Activated CD8-positive, alpha-beta T cell treated with anti-CD3 and anti-CD28 coated beads for 36 hours (primary cell): ENCODE measurements at places on chromosomes 6 and 20. TPM values are rescaled to one million over a fixed set of nuclear protein-coding genes. Genes with fewer than 3 reads are reported as not detected.

Gene LGSN
- total RNA-seq: not detected

Gene NRSN2
- total RNA-seq: 8.7 TPM

Gene TINAG
- not detected for total RNA-seq

Gene HFE
- 0.25 TPM for total RNA-seq

Gene GRM1
- total RNA-seq: not detected

Gene BEND6
- total RNA-seq: not detected

Gene HACE1
- 14.5 TPM for total RNA-seq

Gene LY6G6C
- not detected for total RNA-seq

Gene CTCFL
- not detected for total RNA-seq

DNA sequence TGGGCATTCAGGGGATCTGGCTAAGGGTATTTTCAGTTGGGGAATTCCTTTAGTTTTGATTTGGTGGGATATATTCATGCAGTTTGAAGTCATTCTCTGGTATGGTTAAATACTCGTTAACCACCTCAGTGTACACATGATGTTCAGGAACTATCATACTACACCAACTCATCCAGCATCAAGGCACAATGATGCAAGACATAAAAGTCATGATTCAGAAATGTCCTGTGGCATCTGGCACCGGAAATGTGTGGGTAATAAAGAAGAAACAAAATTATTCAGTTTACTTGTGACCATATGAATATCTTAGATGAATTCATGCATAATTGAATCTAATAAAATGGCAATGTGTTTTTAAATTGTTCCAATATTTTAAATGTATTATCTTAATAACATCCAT is 129.0 kb upstream of the BMP5 start:
- no peaks in the 10 kb centered on the region for H3K4me1 ChIP-seq
- no peak overlapping the region for H3K4me3 ChIP-seq
- H3K27me3 ChIP-seq: no peaks in the 10 kb centered on the region
- H3K36me3 ChIP-seq: no peaks in the 10 kb centered on the region

DNA sequence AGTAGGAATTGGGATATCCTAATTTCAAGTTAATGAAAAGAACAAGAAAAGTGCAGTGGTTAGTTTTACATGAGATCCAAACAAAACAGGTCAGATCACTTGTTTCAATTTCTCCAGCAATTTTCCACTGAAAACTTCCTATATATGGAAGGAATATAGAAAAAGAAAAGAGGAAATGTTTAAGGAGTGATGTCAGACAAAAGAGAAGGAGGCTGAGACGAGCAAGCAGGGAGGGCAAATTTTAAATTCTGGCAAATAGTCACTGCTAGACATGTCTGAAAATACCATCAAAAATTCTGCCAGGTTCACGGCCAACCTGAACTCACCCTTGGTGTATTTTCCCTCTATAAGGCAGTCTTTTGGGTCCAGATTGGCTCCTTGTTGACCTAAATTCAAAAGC is 9.5 kb upstream of the NUP153 start:
- H3K27me3 ChIP-seq: no peaks in the 10 kb centered on the region
- DNase-seq: no peak
- H3K4me1 ChIP-seq: peaks cover 15% of the 10 kb centered on the region
- H3K4me3 ChIP-seq: no peak overlapping the region

DNA sequence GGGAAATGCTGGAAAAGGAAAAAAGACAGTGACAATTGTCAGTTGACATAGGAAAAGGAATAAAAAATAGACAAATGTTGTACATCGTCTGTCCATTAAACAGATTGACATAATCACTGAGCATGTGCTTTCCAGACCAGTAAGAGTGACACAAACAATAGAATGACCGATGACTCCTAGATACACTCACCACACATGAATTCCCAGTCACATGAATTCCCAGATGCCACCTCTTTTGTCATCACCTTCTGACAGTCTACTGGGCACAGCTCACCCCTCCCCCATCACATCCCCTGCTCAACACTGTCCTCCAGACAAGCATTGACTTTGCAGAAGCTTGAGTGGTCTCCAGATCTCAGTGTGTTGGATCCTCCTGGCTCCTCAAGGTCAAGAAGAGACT is 25.9 kb downstream of the POM121L2 start:
- no peak for DNase-seq
- peaks cover 80% of the 10 kb centered on the region for H3K27me3 ChIP-seq
- peaks cover 13% of the 10 kb centered on the region for H3K4me1 ChIP-seq
- H3K36me3 ChIP-seq: peaks cover 17% of the 10 kb centered on the region
- H3K27ac ChIP-seq: no peak overlapping the region

DNA sequence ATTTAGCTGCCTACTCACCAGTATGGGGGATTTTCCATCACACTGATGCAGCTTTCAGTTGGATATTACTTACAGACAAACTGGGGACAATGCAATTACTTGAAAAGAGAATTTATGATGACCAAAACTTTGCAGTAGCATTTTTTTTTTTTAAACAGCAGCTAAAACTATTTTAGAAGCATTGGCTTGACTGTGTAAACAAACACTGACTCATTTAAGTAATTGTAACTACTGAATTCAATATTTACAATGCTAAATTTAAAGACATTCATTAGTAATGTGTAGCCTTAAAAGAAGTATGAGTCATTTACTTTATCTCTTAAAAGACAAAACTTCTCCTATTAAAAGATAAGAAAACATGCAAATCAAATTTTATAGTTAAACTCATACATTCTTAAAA is 295.9 kb upstream of the FERMT1 start:
- H3K27me3 ChIP-seq: no peaks in the 10 kb centered on the region
- H3K4me3 ChIP-seq: no peak overlapping the region
- H3K4me1 ChIP-seq: no peaks in the 10 kb centered on the region
- no peak for DNase-seq

GRCh38 chr6:25606151-25606550 is 45.9 kb upstream of the SCGN start:
- H3K27me3 ChIP-seq: no peaks in the 10 kb centered on the region
- H3K4me3 ChIP-seq: no peak overlapping the region
- H3K4me1 ChIP-seq: no peaks in the 10 kb centered on the region
- no peak for DNase-seq
- no peak overlapping the region for H3K27ac ChIP-seq
- H3K36me3 ChIP-seq: no peaks in the 10 kb centered on the region

DNA sequence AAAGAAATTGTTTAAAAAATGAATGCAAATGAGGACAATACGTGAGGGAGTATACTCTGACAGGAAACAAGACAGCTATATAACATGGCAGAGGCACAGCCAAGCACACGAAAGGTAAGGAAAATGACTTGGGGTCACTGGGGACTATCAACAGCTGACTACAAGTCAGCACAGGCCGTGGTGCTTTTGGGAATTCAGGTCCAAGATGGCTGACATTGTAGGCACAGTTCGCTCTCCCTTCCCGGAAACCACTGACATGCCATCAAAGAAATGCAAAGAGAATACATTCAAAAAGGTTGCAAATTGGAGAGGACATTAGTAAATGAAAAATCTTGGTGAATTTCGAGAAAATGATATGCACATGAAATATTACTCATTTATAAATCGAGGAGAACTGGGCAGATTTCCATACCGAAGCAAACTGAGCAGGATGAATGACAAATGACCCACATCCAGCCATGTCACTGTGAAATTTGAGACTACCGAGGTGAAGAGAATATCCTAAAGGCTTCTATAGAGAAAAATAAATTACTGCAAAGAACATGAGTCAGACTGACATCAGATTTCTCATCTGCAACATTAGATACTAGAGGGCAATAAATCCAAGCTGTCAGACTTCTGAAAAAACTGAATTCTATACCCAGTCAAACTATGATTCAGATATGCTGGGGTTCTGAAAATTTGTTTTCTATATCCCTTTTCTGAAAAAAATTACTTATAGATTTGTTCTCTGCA is 391.1 kb downstream of the BTBD9 start:
- no peaks in the 10 kb centered on the region for H3K36me3 ChIP-seq
- H3K27ac ChIP-seq: no peak overlapping the region
- no peak overlapping the region for H3K4me3 ChIP-seq
- H3K27me3 ChIP-seq: no peaks in the 10 kb centered on the region
- DNase-seq: no peak

- H3K36me3 ChIP-seq: peaks cover 41% of the 10 kb centered on the region
- DNase-seq: peak; percentile 61
- no peaks in the 10 kb centered on the region for H3K27me3 ChIP-seq
- peaks cover 60% of the 10 kb centered on the region for H3K4me1 ChIP-seq
- peak overlapping the region; percentile 75 for H3K4me3 ChIP-seq
- H3K27ac ChIP-seq: peak overlapping the region; percentile 92
Measured at GRCh38 chr6:107740496-107741190, 83.5 kb downstream of the SCML4 start.

- no peak overlapping the region for H3K4me3 ChIP-seq
- no peaks in the 10 kb centered on the region for H3K4me1 ChIP-seq
- no peak for DNase-seq
Measured at GRCh38 chr6:74409447-74409846, 713.4 kb downstream of the CD109 start.

- H3K27me3 ChIP-seq: no peaks in the 10 kb centered on the region
- peaks cover 7% of the 10 kb centered on the region for H3K36me3 ChIP-seq
- H3K27ac ChIP-seq: no peak overlapping the region
Measured at GRCh38 chr20:4947817-4948559, 53.3 kb downstream of the SLC23A2 start.

DNA sequence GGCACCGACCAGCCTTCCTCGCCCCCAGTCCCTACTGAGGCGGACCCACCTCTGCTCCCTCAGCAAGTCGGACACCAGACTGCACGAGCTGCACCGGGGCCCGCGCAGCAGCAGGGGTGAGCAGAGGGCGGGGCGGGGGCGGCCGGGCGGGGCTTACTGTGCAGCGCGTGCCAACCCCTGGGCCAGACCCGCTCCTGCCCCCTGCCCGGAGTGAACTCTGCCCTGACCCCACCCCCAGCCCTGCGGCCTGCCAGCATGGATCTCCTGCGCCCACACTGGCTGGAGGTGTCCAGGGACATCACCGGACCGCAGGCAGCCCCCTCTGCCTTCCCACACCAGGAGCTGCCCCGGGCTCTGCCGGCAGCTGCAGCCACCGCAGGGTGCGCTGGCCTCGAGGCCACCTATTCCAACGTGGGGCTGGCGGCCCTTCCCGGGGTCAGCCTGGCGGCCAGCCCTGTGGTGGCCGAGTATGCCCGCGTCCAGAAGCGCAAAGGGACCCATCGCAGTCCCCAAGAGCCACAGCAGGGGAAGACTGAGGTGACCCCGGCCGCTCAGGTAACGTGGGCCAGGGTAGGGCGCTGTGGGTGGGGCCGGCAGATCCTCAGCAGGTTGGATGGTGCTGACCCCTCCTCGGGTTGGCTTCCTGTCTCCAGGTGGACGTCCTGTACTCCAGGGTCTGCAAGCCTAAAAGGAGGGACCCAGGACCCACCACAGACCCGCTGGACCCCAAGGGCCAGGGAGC is 1.5 kb upstream of the SLC2A4RG start:
- peak overlapping the region; percentile 38 for H3K4me3 ChIP-seq
- DNase-seq: peak; percentile 45
- H3K4me1 ChIP-seq: peaks cover 26% of the 10 kb centered on the region
- no peak overlapping the region for H3K27ac ChIP-seq
- no peaks in the 10 kb centered on the region for H3K27me3 ChIP-seq

DNA sequence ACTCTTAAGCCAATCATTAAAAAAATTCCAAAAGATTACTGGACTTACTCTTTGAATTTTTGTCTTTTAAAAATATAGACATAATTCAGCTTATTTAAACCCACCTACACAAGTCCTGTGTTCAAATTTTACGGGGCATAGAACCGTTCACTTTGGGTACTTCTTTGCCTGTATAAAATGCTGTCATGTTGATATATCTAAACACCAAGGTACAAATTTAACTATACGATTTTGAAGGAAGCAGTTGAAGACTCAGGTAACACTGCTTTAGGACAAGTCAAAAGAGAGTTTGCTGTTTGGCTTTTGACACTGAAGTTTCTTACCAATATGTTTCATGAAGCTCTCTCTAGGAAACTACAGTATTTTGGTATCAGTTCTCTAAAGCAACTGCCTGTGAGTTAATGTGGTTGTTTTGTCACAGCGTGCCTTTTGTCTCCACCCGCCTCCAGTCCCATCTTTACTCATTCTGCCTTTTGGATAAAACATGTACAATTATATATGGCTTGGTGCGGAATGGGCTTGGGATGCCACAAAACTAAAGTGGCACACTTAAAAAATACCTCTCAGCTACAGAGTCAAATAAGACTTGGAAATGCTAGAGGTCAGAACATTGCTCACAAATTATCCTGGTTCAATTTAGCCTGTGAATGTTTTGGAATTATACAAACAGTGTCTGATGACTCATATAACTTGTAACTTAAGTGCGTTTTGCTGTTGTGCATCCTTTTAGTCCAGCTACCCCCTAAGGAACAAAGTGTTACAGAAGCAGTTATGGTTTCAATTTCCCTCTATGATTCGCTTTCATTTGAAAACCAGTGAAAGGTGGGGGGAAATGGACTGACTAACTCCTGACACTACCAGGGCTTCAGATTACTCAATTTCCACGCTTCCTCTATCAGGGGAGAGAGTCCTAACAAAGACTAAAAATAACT is 38.7 kb downstream of the RGS17 start:
- no peak overlapping the region for H3K4me3 ChIP-seq
- no peaks in the 10 kb centered on the region for H3K36me3 ChIP-seq
- H3K27ac ChIP-seq: no peak overlapping the region
- DNase-seq: no peak
- H3K27me3 ChIP-seq: no peaks in the 10 kb centered on the region
- peaks cover 3% of the 10 kb centered on the region for H3K4me1 ChIP-seq

GRCh38 chr6:10272591-10272990 is 142.3 kb downstream of the TFAP2A start:
- DNase-seq: no peak
- H3K36me3 ChIP-seq: no peaks in the 10 kb centered on the region
- H3K4me3 ChIP-seq: no peak overlapping the region
- H3K27ac ChIP-seq: no peak overlapping the region

- no peak overlapping the region for H3K27ac ChIP-seq
- H3K4me3 ChIP-seq: no peak overlapping the region
- H3K27me3 ChIP-seq: no peaks in the 10 kb centered on the region
- peaks cover 27% of the 10 kb centered on the region for H3K36me3 ChIP-seq
- H3K4me1 ChIP-seq: peaks cover 10% of the 10 kb centered on the region
Measured at GRCh38 chr6:8059129-8059528, 5.1 kb downstream of the BLOC1S5 start.

DNA sequence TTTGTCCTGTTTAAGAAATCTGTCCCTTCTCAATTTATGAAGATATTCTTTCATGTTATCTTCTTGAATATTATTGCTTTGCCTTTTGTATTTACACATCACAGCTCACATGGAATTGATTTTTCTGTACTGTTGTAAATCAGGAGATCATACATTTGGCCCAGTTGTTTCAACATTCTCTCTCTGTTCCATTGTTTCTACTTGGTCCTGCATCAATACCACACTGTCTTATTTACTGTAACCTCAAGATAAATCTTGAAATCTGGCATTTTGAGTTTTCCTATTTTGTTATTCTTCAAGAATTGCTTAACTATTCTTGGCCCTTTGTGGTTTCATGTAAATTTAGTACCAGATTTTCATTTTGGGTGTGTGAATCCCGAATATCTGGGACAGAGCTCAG is 121.7 kb upstream of the CCN2 start:
- H3K4me1 ChIP-seq: no peaks in the 10 kb centered on the region
- no peaks in the 10 kb centered on the region for H3K27me3 ChIP-seq
- no peak overlapping the region for H3K4me3 ChIP-seq
- no peak overlapping the region for H3K27ac ChIP-seq
- no peaks in the 10 kb centered on the region for H3K36me3 ChIP-seq
- no peak for DNase-seq

- H3K36me3 ChIP-seq: no peaks in the 10 kb centered on the region
- no peak overlapping the region for H3K4me3 ChIP-seq
- H3K27ac ChIP-seq: peak overlapping the region; percentile 0
- no peaks in the 10 kb centered on the region for H3K27me3 ChIP-seq
- peaks cover 30% of the 10 kb centered on the region for H3K4me1 ChIP-seq
Measured at GRCh38 chr6:149046822-149047246, 270.7 kb upstream of the TAB2 start.

GRCh38 chr20:39294137-39294725 is 332.1 kb downstream of the DHX35 start:
- H3K36me3 ChIP-seq: no peaks in the 10 kb centered on the region
- no peak for DNase-seq
- H3K27me3 ChIP-seq: peaks cover 8% of the 10 kb centered on the region
- H3K4me1 ChIP-seq: no peaks in the 10 kb centered on the region
- H3K27ac ChIP-seq: no peak overlapping the region
